Stimulated activated CD8-positive, alpha-beta memory T cell treated with anti-CD3 and anti-CD28 coated beads, Interleukin-4, amount 100 ng/mL, for 24 hours (primary cell): ENCODE measurements at places on chromosomes 13 and 19.

GRCh38 chr19:50902640-50903039 is 8.6 kb downstream of the KLK4 start:
- no peak for DNase-seq

- no peak for DNase-seq
Observed at GRCh38 chr13:44278166-44278565, 95.5 kb upstream of the SERP2 start.

DNA sequence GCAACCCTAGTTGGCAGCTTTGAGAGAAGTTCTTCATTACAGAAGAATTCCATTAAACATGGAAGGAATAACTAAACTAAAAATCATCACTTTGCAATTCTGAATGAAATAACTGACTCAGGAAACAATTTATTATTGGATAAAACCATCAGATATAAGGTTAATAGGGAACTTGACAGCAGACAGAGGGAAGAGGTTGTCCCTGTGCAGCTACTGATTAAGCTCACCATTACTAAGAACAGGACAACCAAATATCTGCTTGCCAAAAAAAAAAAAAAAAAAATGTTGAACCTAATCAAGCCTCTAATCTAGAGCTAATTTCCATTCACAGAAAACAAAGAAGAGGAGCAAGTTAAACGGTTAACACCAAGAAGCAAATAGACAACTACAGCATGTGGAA is 12.8 kb downstream of the N4BP2L2 start:
- no peak for DNase-seq

- no peak for DNase-seq
Observed at GRCh38 chr13:84399320-84400085, 517.2 kb upstream of the SLITRK1 start.

DNA sequence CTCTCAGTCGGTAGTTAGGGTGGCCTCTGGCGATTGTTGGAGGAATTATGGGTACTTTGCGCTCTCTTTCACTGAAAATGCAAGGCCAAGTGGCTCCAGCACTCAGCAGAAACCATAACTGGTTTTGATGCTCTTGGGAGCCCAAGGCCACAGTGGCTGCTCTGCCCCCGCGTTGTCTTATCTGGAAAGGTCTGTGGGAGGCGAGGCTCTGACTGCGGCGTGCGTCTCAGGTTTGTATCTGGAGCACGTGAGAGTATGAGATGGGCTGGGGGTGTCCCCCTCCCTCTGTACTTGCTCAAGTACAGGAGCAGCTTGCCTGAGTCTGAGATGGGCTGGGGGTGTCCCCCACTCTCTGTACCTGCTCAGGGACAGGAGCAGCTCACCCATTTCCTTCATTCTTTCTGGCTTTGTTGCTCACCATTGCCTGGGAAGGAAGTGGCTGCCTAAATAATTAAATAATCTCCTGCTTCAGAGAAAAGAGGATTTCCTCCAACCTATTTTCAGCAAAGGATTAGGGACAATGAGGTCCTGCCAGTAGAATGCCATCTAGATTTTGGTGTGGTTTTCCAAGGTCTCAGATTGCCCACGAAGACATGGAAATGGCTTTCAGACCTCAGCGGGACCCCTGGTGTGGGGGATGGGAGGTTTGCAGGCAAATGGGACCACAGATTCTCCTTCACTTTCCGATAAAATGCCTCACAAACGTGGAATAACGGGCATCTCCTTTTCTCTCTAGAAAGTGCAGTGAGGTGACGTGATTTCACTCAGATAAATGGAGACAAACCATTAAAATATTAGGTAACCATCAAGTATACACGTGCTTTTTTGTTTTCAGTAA is 14.7 kb downstream of the ATP11A start:
- no peak for DNase-seq
